Brain pericyte (primary cell): ENCODE measurements at places on chromosomes 4 and X.

GRCh38 chrX:7072856-7073255 is 74.7 kb upstream of the STS start:
- no peak for DNase-seq

DNA sequence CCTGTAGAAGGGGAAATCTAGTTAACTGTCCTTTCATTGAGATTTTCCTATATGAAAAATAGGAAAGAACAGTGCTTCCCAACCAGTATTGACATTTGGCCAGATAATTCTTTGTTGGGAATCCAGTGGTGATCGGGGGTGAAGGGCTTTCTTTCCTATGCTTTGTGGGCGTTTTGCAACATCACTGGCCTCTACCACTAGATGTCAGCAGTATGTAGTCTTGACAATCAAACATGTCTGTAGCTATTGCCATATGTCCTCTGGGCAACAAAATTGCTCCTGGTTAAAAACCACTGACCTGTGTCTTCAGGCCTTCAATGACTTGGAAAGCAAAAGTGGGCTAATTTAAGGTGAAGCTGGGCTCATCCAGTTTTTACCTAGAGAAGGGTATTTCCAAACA is 658.5 kb downstream of the DACH2 start:
- no peak for DNase-seq

DNA sequence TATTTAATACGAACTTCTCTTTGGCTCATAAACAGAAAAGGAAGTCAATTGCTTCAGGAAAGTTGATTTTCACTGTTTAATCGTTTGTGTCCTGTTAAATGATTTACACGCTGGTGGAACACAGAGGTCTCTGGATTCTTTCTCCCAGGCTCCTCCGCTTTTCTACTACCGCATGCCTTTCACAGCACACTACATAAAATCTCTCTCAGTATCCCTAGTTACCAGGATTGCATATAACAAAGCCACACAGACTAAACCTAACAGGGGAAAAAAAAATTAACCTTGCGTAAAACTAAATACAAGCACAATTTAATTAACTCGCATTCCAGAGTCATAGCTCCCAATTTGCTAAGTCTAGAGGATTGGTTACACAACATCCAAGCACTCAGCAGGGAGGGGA is 133.9 kb downstream of the CORIN start:
- DNase-seq = no peak

DNA sequence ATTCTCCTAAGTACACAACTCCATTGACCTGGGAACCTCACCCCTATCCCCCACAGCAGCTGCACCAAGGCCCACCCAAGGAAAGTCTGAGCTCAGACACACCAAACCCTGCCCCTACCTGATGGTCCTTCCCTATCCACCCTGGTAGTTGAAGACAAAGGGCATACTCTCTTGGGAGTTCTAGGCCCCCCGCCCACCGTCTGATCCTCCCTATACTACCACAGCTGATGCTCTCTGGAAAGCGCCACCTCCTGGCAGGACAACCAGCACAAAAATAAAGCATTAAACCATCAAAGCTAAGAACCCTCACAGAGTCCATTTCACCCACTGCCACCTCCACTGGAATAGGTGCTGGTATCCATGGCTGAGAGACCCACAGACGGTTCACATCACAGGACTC is 83.6 kb downstream of the ANAPC10 start:
- DNase-seq = no peak

DNA sequence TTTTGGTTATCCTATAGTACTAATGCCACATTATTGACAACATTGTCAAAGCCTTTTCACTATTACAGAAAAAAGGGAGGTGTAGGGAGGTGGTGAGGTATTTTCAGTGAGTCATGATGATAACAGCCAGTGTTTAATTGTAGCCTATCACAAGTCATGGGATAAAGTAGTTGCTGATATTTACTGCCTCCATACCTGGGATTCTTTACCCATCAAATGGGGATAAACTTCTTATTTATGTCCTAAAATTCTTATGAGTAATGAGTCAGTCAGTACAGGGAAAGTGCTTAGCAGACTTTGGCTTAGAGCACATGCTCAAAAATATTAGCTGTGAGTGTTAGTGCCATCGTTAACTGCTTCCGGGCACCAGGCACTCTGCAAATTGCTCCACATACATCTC is 25.7 kb downstream of the ADGRG2 start:
- no peak for DNase-seq

DNA sequence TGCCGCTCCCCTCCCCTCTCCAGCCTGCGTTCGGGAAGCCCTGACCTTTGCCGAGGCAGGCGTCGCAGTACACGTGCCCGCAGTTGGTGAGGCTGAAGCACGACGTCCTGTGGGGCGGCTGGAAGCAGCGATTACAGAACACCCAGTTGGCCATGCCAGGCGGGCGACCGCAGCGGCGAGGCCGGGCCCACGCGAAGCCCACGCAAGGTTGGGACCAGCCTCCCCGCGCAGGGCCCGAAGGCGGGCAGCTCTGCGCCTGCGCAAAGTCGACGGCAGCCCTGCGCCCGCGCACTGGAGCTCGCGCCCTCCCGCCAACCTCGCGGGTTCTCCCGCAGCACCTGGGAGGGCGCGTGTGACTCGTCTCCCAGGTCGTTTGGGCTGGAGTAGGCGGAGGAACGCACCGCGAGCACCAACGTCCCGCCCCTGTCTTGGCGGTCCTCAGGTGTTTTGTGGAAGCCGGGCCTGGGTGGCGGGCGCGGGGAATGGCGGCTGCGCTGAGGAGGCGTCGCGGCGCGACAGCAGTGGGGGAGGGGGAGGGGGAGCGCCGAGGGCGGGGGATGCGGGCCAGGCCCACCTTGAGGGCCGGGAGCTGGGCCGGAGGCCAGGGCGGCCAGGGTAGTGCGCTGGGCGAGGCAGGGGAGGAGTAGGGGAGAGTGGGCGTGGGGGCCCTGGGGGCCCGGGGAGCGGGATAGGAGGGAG is at the start of gene RNF212:
RNF212 (minus strand) TSS at position 254 of the 699 bp plus-strand sequence; CDS start at position 154, 100 bp downstream.
- no peak for DNase-seq

GRCh38 chr4:86302830-86303229 is 57.0 kb downstream of the MAPK10 start:
- no peak for DNase-seq

DNA sequence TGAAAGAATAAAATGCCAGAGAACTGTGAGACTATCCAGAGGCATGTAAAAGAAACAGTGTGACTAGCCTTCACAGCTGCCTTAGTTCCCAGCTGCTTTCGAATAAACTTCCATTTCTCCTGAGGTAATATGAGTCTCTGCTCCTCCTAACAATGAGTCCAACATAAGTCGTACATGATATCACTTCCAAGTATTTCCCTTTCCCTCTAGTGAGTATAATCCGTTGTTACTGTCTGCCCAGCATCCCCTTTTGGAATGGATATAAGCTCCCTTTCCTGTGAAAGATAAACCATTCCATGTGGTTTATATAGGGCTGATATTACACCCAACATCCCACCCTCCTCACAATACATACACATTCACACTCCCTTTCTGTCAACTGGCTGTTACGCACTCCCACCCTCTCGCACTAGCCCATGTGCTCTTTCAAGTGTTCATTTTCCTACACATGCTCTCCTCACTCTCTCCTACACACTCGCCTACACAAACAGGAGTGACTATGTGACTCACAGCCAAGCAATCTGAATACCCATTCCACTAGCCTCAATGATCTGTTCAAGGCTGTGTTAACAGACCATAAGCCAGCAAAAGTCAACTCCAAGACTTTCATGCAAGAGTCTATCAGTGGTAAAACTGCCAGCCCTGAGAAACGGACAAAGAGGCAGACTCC is 5.0 kb downstream of the NAF1 start:
- no peak for DNase-seq

DNA sequence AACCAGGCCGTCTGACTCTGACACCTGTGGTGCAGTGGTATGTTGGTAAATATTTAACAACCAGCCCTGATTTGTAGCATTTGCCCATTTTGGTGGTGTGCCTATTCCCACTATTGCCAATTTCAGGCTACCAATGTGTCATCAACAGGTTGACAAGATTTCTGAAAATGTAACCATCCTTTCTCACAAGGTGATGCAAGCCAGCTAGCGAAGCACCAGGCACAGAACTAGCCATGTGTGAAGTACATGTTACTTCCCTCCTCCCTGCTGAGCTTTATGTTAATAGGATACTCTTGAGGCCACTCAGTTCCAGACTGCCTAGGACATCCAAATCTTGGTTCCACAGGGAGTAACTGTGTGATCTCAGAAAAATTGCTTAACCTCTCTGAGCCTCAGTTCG is 7.2 kb upstream of the MAMLD1 start:
- DNase-seq = no peak

DNA sequence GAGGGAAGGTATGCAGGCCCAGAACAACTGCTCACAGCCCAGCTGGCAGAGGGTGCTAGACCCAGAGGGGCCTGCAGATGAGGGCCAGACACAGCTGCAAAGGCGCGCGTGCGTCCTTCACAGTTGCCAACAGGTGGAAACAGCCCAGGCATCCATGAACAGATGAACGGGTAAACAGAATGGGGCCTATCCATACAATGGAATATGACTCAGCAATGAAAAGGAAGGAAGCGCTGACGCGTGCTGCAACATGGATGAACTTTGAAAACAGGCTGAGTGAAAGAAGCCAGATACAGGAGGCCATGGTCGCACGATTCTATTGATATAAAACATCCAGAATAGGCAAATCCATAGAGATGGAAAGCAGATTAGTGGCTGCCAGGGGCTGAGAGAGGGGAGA is 83.1 kb upstream of the DDX3X start:
- DNase-seq = no peak

DNA sequence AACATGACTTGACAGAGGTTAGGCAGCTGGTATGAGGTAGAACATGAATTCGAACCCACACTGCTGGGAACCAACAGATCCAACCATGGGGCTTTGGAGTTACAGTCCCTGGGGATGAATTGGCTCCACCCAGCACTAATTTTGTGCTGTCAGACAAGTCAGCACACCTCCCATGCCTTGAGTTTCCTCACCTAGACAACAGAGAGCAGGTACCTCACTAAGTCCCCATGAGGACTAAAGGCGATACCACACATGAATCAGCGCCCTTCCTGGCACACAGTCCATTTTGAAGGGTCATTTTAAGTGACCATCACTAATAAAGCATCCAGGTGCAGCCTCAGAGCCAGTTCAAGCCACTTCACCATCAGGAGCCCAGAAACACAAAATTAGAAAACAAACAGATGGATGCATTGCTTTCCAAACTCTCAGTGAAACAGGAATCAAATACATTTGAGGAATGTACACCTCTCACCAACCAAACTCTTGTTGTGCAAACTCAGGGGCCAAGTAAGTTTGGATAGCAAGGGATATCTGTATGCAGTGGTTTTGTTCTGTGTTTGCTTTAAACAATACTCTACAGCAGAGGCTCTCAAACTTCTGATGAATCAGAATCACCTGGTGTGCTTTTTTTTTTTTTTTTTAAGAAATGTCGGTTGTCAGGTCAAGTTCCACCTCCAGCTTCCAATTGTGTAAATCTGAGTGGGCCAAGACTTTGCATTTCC is 10.1 kb downstream of the IDS start:
- DNase-seq = no peak

DNA sequence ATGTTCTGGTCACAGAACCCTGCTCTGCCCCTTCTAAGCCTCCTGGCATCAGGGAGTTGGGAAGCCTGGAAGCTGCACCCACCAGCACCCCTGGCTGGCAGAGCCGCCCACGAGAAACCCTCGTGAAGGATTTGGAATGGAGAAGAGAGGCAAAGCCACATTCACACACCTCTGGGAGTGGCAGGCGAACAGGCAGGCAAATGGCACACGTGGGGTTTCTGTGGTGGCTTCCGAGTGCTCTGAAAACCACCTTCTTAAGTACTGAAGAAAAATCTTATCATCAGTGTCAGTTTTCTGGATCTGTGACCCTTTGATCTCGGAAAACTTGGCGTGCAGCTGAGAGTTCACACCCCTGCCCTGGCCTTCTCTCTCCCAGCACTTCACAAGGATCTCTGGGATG is 442.2 kb upstream of the FRG1 start:
- DNase-seq = no peak
